Hepatocyte (in vitro differentiated cells): ENCODE measurements at places on chromosomes 16 and 17. TPM values are rescaled to one million over a fixed set of nuclear protein-coding genes. Genes with fewer than 3 reads are reported as not detected.

P2RX5 gene
- 0.36 TPM in 1 of 2 replicates, not detected in the other for total RNA-seq

- no peak for DNase-seq
- no peaks in the 10 kb centered on the region for H3K27me3 ChIP-seq
- H3K4me3 ChIP-seq, result no peak overlapping the region
- peaks cover 29% of the 10 kb centered on the region for H3K4me1 ChIP-seq
- H3K27ac ChIP-seq, result no peak overlapping the region
Measured at GRCh38 chr17:17535957-17536356, 39.8 kb upstream of the RASD1 start.

CLEC18B gene
- 0.23 and 8.3 TPM in 2 replicates for total RNA-seq

EPN3 gene
- total RNA-seq, result 2.7 and 3.8 TPM in 2 replicates

KRTAP1-3 gene
- total RNA-seq, result not detected in 2 replicates

GRCh38 chr17:2090210-2090641 lies 35.3 kb downstream of the HIC1 start:
- no peaks in the 10 kb centered on the region for H3K27me3 ChIP-seq
- H3K4me1 ChIP-seq, result peaks cover 35% of the 10 kb centered on the region
- H3K4me3 ChIP-seq, result no peak overlapping the region
- H3K36me3 ChIP-seq, result no peaks in the 10 kb centered on the region

- no peak for DNase-seq
- no peak overlapping the region for H3K4me3 ChIP-seq
- H3K4me1 ChIP-seq, result no peaks in the 10 kb centered on the region
- no peak overlapping the region for H3K27ac ChIP-seq
- H3K36me3 ChIP-seq, result no peaks in the 10 kb centered on the region
- peaks cover 12% of the 10 kb centered on the region for H3K27me3 ChIP-seq
Measured at GRCh38 chr16:24062270-24062817, 193.8 kb upstream of the CACNG3 start.

DNA sequence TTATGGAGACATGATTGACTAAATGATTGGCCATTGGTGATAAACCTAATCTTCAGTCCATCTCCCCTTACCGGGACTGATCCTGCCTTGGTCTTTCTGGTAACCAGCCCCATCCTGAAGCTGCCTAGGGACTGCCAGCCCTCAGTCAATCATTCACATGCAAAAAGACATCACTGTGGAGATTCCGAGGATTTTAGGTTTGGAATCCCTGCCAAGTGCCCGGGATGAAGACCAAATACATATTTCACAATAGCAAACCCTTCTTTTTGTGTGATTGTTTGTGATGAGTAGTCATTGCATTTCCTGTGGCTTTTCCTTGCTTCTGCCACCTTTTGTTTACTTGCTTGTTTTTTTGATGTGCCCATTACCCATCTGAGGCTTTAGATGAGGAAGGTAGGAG lies 44.0 kb downstream of the EPN2 start:
- H3K27ac ChIP-seq, result no peak overlapping the region
- H3K36me3 ChIP-seq, result no peaks in the 10 kb centered on the region
- no peaks in the 10 kb centered on the region for H3K27me3 ChIP-seq
- no peaks in the 10 kb centered on the region for H3K4me1 ChIP-seq
- no peak overlapping the region for H3K4me3 ChIP-seq
- DNase-seq, result no peak

UTP18 gene
- total RNA-seq, result 30.3 and 31.3 TPM in 2 replicates

BCAS3 gene
- total RNA-seq, result 21.7 and 58.8 TPM in 2 replicates

DNA sequence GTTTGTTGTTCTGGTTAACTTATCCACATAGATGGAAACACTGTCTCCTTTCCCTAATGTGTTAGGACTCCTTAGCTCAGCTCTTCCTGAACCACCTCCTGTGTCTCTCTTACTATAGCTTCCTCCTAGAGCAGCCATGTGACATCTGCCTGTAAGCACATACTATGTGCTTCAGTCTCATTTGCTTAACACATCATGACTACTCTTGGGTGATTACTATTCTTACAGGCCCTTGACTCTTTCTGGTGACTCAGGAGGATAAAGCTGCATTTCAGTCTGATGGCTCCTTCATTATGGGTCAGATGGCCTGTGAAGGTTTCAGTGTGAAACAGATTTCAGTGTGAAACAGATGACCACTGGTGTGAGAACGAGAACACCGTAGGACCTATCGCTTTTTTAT lies 320 bp upstream of the KRTAP4-2 start:
- no peak overlapping the region for H3K4me3 ChIP-seq
- peaks cover 20% of the 10 kb centered on the region for H3K27me3 ChIP-seq
- H3K36me3 ChIP-seq, result no peaks in the 10 kb centered on the region
- H3K27ac ChIP-seq, result no peak overlapping the region
- peaks cover 3% of the 10 kb centered on the region for H3K4me1 ChIP-seq

GRCh38 chr16:67710607-67711006 lies 8.5 kb downstream of the GFOD2 start:
- DNase-seq, result no peak
- H3K27ac ChIP-seq, result no peak overlapping the region
- no peaks in the 10 kb centered on the region for H3K36me3 ChIP-seq
